ENCODE measurements at places on chromosomes 7 and 10. TPM values are rescaled to one million over a fixed set of nuclear protein-coding genes. Genes with fewer than 3 reads are reported as not detected.

FAM24B gene
- 4.6 TPM for polyA plus RNA-seq

DNA sequence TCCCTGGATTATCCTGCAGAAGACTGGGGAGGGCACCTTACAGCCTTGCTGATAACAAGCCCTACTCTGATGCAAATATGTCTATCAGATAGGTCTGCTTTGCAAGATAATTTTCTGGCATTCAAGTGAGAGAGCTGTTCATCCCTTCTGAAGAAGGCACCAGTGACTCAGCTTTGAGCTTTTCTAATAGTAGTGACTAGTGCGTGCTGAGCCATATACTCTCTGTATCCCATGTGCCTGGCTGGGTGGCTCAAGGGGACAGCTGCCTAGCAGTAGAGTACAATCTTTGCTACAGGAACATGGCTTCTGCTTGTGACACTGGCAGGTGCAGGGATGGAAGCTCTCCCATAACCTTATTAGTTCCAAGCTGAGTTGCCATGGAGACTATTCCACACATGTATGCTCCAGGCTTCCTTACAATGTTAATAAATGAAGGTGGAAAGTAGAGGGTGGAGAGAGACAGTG is 35.0 kb upstream of the ABCB4 start:
- DNase-seq = no peak

GRCh38 chr10:5503477-5503835 is 4.1 kb upstream of the CALML5 start:
- peak; percentile 20 for DNase-seq

GRCh38 chr7:129792721-129793120 is 160.0 kb downstream of the UBE2H start:
- DNase-seq = no peak

- DNase-seq = no peak
Measured at GRCh38 chr10:77334501-77334900, 303.1 kb downstream of the KCNMA1 start.

GRCh38 chr10:689121-689451 is 382 bp downstream of the DIP2C start:
- DNase-seq = no peak

DNA sequence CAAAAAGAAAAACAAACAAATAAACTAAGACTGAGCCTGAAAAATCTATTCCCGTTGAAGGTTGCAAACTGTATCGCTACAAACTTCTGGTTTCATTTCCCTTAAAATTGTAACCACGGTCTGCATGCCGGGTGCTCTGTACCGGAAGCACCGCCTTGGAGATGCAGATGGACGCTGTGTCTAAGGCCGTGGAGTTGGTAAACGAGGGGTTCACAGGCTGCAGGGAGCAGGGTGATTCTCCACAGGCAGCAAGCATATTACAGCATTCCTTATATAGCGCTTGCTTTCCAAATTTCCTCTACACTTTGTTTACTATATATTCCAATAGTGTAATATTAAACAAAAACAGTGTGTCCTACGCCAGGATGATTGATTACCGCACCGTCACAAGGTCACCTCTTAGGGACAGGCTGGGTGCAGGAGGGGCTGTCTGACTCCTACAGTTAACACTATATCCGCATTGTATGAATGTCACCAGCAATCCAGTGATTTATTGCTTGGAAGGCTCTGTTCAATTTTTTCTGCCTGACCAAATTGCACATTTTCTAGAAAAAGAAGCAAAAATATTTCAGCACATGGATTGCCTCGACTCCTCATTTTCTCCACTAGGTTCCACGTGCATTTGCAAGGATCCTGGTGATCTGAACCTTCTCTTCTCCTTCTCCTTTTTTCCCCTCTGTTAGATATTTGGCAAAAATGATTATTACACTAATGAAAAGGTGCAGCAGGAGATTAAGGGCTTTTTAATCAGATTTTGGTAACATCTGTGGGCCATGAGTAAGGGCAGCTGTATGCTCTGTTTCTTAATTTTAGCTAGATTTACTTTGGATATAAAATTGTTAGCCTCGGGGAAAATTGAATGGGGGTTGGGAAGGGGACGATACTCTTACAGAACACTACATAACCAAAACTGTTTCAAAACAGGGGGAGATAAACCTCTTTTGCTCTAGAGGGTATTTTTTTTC is 325.8 kb upstream of the MGMT start:
- DNase-seq = no peak

DNA sequence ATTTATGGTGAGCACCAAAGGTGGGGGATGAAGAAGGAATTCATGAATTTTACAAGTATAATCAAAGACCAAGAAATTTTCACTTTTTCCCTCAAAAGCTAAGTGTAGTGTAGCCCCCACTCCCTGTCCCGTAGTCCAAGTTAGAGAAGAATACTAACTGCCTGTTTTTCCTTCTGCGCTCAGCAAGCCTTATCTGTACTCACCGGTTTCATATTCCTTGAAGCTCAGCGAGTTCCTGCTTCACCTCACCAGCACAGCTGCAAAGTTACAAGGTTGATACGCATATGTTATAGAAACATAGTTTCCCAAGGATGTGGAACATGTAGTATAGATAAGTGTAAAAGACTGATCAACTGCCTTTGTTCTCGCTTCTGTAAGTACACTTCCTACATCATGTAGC is 16.0 kb upstream of the ZNF33B start:
- DNase-seq = no peak

DNA sequence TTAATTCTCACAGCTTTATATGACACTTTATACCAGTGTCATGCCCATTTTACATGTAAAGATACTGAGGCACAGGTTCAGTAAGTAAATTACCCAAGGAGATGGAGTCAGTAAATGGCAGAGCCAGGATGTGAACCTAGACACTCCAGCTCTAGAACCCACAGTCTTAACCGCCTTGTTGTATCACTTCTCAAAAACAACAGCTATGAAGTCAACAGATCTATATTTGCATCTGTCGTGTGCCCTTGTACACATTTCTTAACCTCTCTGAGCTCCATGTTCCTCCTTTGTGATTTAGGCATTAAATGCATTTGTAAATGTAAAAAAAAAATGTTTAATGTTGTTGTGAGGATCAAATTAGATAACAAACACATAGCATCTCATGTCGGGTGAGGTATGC is 716.2 kb downstream of the SUGCT start:
- DNase-seq = no peak

PLEKHS1 gene
- polyA plus RNA-seq = 3.6 TPM

All from sigmoid colon (tissue), 7 donors.